ENCODE measurements at places on chromosomes 1 and 21. TPM values are rescaled to one million over a fixed set of nuclear protein-coding genes. Genes with fewer than 3 reads are reported as not detected.

DNA sequence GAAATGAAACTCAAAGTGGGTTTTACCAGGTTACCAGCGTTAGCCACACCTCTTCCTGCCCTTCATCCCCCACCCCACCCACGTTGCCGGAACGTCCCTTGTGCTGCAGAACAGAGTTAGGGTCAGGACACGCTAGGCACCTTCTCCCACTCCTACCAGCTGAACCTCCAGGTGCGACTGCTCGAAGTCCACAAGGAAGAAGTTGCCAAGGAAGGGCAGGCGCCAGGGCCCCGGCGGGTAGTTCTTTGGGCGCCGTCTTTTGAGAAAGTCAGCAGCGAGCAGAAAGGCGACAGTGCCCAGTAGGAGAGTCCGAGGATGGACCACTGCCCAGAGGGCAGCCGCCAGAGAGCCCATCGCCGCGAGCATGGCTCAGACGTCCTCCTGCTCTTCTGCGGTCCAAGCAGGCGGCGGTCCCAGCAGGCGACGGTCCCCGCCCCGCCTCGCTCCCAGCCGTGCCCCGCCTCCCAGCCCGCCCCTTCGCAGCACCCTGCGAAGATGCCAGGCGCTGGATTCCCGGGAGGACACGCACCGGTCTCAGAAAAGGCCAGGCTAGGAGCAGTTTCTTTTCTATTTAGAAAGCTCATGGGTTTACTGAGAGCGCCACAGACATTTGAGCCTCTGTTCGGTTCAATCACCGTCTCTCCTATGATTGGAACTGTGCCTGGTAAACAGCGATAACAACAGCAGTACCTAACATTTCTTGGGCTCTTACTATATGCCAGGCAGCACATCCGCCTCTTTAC lies at the start of gene CYP2J2:
Gene CYP2J2 (minus strand): TSS at position 393 of the 743 bp plus-strand sequence. CDS start 27 bp downstream, at position 366.
- peak; percentile 51 for DNase-seq

- DNase-seq, result no peak
Observed at GRCh38 chr1:15951341-15952153, 24.4 kb downstream of the ZBTB17 start.

The DTL gene
- total RNA-seq, result 34.5 TPM

- no peak for DNase-seq
Observed at GRCh38 chr21:15495965-15496364, 233.8 kb upstream of the USP25 start.

- DNase-seq, result no peak
Observed at GRCh38 chr1:147080006-147080661, 92.1 kb downstream of the PRKAB2 start.

DNA sequence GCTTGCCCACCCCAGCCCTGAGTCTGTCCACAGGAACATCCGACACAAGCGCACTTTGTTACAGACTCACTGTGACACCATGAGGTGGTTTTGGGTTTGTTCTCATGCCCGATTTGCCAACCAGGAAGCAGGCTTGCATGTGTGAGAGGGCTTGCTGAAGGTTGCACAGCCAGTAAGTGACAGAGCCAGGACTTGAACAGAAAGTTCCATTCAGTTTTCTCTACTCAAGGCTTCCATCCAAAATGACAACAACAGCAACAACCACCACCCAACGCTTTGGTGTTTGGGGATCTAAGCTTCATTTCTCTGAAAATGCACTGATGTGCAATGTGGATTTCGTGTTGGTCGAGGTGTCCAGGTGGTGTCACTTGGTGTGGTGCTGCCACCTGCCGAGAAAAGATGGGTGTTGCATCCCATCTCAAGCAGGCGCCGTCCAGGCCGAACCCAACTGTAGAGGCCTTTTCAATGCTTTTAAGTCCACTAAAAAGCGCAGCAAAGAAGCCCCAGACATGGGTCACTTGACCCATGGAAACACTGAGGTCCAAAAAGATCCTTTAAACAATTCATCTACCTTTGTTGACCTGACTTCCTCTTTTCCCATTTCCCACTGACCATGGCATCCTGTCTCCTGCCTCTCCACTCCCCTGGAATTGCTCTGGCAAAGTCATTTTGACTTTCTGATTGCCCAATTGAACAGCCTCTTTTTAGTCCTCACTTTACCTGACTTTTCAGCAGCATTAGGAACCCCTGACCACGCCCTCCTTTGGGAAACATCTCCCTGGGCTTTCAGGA lies 12.2 kb downstream of the CITED4 start:
- peak; percentile 64 for DNase-seq

GRCh38 chr1:183030053-183030452 lies 6.8 kb downstream of the LAMC1 start:
- DNase-seq, result peak; percentile 37

DNA sequence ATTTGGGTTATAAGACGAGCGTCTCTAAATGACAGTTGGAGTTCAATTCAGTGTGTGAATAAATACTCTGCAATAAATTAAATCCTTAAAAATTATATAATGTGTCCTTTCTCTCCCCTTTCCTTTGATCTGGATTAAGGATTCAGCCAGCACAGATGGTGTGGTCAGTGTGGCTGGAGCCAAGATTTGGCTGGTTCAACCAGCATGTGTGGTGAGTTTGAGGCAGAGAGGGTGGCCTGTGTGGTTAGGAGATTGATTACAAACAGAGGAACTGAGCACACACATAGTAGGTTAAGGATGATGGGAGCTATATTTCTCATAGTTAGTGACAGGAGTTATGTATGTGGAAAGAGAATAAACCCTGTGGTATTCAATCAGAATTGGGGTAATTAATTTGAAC lies 14.2 kb upstream of the AMIGO1 start:
- DNase-seq, result no peak

DNA sequence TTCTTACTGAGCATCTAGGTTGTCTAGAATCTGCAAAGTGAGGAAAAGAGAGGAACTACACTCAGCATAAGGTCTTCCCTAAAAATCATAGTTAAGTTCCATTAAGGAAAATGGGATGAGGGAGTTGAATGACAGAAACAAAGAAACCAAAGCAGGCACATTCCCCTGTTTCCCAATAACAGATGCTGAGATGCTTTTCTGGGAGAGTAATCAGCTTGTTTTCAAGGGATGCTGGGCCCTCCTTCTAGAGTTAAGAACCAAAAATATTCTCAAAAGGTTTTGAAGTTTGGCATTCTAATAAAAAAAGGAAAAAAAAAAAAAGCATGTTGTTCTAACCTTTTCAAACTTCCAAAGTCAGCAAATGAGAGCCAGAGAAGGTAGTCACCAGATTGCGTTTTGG lies 105.2 kb upstream of the ZNF648 start:
- DNase-seq, result no peak

GRCh38 chr1:66335859-66336640 lies 197.9 kb upstream of the SGIP1 start:
- peak; percentile 30 for DNase-seq

DNA sequence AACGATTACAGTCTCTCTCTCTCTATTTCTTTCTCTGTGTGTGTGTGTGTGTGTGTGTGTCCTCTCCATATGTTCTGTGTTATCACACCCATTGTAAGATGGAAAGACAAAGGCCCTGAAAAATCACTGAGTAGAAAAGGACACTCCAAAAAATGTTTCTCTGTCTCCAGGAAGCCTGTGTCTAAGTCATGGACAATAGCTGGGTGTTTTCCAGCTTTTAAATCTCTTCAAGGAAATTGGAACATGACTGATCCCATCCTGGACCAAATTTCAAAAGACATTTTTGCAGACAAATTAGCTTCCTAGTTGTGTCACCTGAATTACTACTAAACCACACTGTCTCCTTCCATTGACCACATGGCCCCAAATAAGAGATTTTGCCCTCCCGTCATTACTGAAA lies 31.0 kb upstream of the LMX1A start:
- DNase-seq, result no peak

DNA sequence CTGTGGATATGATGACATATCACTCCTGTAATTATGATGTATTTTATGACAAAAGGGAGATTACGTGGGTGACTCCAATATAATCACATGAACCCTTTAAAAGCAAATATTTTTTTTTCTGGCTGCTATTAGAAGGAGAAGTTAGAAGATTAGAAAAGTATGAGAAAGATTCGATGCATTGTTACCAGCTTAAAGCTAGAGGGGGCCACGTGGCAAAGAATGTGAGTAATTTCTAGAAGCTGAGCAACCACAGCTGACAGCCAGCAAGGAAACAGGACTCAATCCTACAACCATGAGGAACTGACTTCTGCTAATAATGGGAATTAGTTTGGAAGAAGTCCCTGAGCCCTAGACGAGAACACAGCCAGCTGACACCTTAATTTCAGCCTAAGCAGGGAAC lies 56.3 kb upstream of the C1orf87 start:
- peak; percentile 15 for DNase-seq

- DNase-seq, result peak; percentile 63
Observed at GRCh38 chr1:209937996-209938959, at the start of gene SYT14. Gene SYT14 (plus strand): TSS chr1:209938217. CDS start chr1:209938265, 48 bp downstream.

All from H4 (cell line).